NCI-H526 (cell line): ENCODE measurements at places on chromosomes 2 and 18.

- DNase-seq, result no peak
Measured at GRCh38 chr2:120503793-120504571, 158.0 kb downstream of the INHBB start.

DNA sequence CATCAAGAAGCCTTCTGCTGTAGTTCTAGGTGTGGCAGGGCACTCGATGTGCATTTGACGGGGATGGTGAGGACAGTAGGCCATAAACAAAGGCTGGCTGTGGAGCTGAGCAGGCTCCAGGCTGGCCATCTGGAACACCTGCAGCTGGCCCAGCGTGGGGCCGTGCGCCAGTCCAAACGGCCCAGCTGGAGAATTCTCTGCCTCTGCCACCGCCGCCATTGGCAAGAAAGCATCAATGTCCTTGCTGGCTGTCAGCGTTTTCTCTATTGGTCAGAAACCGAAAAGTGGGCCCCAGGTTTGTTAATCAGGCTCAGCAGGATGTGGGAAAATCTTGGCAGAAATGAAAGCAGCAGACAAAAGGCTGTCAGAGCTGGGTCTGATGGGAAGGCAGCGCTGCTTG, 24.0 kb upstream of the CTIF start:
- DNase-seq, result no peak

DNA sequence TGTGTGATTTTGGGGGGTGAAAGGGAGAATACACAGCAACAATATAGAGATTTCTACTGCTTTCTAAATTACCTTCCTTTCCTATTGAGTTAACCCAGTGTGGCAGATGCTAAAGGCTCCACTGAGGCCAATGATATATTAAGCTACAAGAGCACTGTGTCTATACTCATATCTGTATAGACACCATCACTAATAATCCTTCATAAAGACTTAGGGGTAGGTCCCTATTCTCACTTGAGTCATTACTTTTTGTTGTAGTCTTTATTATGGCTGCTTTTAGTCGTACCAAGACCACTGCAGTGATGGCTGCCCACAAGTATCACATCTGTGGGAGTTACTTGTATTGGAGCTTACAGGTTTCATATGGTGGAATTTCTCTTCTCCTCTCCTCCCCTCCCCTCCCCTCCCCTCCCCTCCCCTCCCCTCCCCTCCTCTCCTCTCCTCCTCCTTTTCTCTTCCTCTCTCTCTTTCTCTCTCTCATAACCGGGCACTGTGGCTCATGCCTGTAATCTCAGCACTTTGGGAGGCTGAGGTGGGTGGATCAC, 637.6 kb downstream of the ADCYAP1 start:
- DNase-seq, result no peak

GRCh38 chr2:177285892-177286715, 21.6 kb upstream of the NFE2L2 start:
- DNase-seq, result no peak

DNA sequence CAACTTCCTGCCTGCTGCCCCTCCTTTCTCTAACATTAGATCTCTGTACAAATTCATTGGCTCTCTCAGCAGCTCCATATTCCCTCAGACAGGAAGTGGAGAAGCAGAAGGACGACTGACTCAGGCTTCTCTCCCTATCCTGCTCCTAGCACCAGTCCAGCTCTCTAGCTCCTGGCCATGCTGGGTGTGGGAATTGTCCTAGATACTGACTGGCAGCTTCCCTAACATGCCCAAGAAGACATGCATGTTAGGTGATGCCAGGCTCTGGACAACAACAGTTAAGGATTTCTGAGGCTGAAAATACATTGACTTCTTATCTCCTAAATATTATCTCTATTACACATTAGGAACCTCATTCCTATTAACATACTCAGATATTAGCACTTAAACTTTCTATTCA, 292.9 kb downstream of the IKZF2 start:
- DNase-seq, result no peak

DNA sequence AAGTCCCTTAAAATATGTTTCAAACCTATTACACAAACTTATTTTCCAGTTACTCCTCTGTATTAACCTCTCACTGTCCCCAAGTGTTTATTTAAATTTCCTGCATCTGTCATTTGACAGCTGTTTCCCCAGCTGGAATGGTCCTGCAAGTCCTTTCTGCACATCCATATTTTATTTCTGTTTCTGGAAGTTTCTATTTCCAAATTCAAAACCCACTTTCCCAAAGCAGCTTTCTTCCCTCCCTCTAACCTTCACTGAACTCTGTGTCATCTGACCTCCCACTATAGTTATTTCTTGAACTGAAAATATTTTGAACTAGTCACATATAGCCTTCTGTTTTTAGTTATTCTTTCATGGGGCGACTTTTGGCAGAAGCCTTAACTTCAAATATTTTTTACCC, 459.4 kb upstream of the MC4R start:
- DNase-seq, result no peak

DNA sequence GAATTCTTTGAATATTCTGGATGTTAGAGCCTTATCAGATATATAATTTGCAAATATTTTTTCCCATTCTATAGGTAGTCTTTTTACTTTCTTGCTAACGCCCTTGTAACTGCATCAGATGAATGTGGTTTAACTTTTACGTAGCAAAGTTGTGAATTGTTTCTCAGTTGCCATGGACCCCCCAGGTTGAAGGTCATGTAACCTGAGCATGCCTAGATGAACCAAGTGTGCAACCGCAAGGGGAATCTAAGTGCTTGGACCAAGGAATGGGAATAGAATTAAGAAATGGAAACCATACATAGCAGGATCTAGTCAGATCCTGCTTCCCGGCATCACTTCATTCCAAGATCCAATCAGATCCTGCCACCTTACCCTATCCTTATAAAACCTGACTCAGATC, 65.1 kb upstream of the TNP1 start:
- no peak for DNase-seq

GRCh38 chr18:32695534-32695933, 77.3 kb downstream of the KLHL14 start:
- no peak for DNase-seq

- DNase-seq, result no peak
Measured at GRCh38 chr2:167420211-167420610, 531.9 kb downstream of the XIRP2 start.

DNA sequence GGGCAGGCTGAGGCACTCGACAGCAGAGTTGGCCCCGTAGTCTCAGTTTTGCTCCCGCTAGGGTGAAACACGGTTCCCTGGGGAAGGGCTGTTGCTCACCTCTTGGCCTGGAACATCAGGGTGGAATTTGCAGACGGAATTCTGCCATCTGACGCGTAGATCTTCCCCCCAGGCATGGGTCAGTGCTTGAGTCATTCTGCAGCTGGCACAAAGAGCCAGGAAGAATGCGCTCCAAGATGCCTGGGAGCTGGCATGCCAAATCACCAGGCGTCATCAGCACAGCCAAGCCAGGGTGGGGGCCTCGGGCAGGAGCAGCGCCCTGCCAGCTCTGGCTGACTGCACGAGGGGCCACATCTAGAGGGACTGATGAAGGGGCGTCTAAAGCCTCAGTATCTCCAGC, 42.7 kb downstream of the ODC1 start:
- DNase-seq, result no peak

DNA sequence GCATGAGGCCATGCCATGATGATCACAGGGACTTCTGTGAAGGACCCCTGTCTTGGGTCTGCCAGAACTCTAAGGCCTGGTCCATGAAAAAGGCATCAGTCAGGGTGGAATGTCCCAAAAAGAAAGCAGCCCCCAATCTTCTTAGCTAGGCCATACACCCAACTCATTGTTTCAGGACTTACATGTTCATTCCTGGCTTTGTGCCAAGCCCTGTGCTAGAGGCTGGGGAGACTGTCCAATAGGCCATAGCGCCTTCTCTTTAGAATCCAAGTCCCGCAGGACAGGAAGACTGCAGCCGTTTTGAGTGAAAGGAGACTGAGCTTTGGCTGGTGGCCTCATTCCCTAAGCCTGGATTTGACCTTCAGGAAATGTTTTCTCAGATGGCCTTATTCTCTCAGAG, 247.3 kb downstream of the PRKCE start:
- no peak for DNase-seq

GRCh38 chr2:113700186-113700841, 56.1 kb downstream of the SLC35F5 start:
- peak; percentile 39 for DNase-seq

DNA sequence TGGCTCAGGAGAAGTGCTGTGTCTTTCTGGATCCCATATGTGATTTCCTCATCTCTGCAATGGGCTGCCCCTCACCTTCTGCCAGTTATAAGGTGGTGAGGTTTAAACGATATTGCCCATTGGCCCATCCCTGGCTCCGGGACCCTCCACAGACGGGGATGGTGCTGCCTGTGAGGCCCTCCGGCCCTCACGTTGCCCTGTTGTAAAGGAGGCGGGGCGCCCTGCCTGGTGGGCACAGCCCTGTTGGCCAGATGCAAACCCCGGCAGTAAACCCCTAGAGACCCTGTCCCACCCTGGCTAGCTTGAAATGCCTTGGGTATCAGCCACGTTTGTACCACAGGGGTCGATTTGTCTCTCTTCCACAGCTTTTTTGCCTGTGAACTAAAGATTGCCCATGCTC, 7.4 kb downstream of the ARHGEF4 start:
- no peak for DNase-seq

DNA sequence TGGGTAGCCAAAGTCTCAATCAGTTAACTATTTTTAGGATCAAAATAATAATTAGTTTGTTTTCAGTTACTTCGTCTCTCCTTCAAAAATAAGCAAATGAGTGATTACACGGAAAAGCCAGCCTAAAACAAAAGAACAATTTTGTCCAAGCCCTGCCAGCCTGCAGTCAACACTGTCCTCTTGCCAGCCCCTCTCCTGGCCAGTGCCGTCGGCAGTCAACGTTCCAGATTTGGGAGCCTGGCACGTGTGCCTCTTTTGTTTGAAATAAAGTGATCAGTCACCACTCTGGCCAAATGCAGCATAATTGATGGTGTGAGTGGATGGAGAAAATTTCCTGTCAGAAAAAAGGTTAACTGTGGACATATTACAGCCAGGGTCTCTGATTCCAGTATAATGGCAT, 260.6 kb upstream of the SKOR2 start:
- no peak for DNase-seq

DNA sequence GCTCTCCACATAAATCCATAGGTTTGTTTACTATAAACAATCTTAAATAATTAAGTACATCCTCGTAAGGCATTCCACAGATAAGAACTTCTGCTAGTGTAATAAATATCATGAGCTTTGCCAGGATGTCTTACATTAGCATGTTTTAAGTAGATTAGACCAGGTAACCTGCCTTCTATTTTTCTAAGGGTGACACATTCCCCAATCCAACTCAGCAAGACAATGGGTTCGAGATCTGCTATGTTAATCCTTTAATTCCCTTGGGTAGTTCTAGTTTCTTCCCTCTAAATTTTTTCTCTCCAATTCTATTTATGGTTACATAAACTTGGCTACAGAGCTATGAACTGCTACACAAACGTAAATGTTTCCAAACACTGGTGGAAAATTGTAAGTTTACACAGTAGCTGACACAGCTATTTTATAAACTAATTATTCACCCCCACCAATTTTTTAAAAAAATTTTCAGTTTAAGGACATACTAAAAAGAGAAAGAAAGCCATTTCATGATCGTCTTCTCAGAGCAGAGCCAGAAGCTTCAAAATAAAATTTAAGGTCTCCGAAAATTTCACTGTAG, 386.5 kb upstream of the SLC39A10 start:
- no peak for DNase-seq

DNA sequence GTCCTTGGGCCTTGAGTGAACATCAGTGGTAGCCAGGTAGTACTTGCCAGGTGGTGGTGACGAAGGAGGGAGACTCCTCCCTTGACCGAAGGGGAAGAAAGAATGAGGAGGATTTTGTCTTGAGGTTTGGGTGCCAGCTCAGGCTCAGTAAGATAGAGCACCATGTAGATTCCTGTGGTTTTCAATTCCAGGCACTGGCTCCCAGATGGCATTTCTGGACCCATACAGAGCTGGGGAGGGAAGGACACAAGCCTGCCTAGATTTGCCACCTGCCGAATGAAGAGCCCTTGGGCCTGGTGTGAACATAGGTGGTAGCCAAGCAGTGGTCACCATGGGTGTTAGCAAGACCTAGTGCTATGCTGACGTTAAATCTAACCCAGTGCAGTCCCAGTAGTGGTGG, 108.8 kb upstream of the UBE2E3 start:
- no peak for DNase-seq

DNA sequence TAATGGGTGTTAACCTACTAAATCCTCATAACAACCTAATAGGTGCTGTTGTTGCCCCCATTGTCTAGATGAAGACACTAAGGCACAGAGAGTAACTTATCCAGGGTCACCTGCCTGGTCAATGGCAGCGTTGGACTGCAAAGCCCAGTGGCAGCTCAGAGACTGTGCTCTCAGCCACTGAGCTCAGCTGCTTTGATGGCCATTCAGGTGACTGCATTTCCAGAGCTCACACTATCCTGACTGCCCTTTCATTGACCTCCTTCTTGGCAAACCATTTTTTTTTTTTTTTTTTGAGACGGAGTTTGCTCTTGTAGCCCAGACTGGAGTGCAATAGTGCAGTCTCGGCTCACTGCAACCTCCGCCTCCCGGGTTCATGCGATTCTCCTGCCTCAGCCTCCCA, 115.2 kb downstream of the MAPK4 start:
- DNase-seq, result no peak

DNA sequence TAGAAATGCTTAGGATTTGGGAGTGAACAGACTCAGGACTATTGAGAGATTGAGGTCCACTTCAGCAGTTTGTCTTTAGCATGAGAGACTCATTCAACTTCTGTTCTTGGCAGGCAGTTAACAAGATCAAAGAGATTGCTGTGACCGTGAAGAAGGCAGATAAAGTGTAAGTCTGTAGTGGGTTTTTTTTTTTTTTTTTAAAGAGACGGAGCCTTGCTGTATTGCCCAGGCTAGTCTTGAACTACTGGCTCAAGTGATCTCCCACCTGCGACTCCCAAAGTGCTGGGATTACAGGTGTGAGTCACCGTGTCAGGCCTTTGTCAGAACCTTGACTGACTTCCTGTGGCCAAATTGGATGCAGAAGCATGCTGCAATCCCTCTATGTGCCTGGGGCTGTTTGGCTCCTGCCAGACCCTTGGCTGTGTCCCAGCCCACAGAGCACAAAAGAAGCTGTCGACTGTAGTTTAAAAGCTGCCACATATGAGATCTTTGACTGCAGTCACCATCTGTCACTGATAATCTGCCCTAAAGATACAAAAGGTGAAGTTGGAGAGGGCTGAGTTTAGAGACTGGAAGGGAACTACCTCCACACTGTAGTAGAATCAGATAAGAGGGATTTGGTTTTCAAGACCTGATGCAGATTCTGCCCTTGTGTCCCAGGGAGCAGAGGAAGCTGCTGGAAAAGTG, 9.9 kb downstream of the CCT7 start:
- no peak for DNase-seq

- no peak for DNase-seq
Measured at GRCh38 chr2:177282787-177283572, 18.5 kb upstream of the NFE2L2 start.

- DNase-seq, result no peak
Measured at GRCh38 chr18:74828200-74828599, 230.5 kb downstream of the ZNF407 start.

GRCh38 chr18:6920099-6920955, 190.8 kb downstream of the ARHGAP28 start:
- peak; percentile 26 for DNase-seq

DNA sequence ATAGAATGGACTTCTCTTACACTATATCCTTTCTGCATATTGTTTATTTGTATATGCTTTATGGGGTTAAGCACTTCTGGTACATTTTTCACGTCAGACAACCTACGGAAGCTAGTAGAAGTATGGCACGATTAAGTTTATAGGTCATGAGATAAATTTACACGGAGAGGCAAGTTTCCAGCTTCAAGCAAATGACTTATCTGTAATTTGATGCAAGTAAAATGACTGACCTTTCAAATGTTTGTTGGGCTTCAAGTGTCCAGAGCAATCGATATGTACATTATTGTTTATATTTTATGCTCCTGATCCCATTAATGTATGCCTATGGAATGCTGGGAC, 97.5 kb upstream of the EFEMP1 start:
- no peak for DNase-seq
